GDM1 (cell line): ENCODE measurements at places on chromosomes 2 and 18.

- DNase-seq, result no peak
These were observed 16.1 kb downstream of the ACOXL start for GRCh38 chr2:110748489-110748867.

GRCh38 chr2:104658904-104659591 lies 194.9 kb upstream of the POU3F3 start:
- DNase-seq, result no peak

GRCh38 chr2:191043438-191043837 lies 29.5 kb upstream of the STAT1 start:
- no peak for DNase-seq

DNA sequence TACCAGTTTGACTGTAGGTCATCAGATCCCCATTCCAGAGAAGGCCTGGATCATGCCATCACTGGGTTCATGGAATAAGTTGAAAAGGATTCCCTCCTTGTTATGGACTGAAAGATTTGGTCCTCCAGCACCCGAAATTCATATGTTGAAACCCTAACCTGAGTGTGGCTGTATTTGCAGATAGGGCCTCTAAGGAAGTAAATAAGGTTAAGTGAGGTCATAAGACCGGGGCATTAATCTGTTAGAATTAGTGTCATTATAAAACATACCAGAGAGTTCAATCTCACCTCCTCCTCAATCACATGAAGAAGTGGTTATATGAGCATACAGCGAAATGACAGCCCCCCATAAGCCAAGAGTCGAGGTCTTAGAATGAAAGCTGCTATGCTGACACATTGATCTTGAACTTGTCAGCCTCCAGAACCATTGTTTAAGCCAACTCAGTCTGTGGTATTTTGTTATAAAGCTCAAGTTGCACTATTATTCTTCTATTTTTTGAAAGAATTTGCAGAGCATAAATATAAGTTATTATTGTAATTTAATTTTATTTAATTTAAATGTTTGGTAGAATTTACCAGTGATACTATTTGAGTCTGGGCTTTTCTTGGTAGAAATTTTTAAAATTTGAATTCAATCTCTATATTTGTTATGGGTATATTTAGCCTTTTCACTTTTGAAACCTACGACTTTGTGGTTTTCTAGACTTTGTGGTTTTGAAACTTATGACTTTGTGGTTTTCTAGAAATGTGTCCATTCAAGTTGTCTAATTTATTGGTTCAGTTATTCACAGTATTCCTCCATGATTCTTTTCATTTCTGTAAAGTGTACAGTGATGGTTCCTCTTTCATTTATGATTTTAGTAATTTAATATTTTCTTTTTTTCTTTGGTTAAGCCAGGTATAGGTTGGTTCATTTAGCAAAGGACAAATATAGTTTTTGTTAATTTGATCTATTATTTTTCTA lies 1206.7 kb upstream of the CDH2 start:
- DNase-seq, result no peak

DNA sequence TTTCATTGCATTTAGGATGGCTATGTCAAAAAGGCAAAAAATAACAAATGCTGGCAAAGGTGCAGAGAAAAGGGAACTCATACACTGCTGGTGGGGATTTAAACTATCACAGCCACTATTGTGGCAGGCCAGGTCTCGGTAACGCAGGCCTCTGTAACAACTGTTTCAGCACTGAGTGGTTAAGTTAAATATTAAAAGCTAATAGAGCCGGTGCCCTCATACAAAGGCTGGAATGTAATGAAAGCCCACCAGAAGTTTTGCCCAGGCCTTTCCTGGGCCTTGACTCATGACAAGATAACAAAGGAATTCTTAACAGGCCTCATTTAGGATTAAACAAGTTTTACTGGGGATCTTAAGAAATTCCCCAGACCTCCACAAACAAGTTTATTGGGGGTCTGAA lies 10.7 kb downstream of the MERTK start:
- DNase-seq, result no peak

DNA sequence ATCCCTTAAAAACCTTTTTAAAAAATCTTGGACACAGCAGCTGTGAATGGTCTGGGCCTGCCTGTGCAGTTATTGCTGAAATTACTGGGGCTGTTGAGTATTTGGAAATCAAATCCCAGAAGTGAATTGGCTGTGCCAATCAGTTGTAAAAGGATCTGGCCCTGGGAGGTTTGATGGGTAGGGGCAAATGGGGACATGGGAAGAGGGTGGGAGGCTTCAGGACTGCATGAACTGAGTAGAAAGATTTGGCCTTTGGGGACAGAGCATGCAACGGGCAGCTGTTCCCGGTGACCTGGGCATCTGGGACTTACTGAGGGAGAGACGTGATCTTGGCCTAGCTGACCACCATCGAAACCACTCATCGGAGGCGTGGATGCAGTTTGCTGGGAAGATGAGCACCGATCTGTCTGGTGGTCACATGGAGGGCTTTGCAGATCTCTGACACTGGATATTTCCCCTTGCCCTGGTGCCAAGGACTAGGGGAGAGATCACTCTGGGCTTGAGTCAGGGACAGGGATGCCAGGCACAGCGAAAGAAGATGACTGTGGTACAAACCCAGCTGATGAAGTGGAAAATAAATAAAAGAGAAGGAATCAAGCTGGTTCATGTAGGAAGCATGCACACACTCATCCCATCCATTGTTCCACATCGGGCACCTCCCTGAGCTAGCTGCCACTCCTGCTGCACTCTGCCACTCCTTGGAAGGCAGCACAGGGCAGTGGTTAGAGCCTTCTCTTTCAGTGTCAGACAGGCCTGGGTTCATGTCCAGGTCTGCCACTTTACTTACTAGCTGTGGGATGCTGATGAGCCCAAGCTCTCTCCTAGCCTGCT lies 58.4 kb downstream of the SEMA4F start:
- no peak for DNase-seq

GRCh38 chr2:228407821-228408220 lies 226.3 kb upstream of the SPHKAP start:
- no peak for DNase-seq

DNA sequence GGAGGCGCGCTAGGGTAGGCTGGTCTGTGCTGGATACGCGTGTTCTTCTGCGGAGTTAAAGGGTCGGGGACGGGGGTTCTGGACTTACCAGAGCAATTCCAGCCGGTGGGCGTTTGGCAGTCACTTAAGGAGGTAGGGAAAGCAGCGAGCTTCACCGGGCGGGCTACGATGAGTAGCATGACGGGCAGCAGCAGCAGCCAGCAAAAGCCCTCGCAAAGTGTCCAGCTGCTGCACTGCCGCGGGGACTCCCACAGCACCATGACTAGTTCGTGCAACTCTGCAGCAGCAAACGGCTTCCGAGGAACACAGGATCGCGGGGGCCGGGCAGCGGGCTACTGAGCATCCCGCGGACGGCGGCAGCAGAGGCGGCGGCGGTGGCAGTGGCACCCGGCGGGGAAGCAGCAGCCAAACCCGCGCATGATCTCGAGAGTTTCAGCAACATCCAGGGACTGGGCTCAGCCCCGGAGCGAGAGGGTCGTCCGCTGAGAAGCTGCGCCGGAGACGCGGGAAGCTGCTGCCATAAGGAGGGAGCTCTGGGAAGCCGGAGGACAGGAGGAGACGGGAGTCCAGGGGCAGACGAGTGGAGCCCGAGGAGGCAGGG lies 368 bp downstream of the TMEFF2 start:
- DNase-seq, result no peak

- DNase-seq, result no peak
These were observed 84.5 kb upstream of the MCFD2 start for GRCh38 chr2:46999857-47000678.

DNA sequence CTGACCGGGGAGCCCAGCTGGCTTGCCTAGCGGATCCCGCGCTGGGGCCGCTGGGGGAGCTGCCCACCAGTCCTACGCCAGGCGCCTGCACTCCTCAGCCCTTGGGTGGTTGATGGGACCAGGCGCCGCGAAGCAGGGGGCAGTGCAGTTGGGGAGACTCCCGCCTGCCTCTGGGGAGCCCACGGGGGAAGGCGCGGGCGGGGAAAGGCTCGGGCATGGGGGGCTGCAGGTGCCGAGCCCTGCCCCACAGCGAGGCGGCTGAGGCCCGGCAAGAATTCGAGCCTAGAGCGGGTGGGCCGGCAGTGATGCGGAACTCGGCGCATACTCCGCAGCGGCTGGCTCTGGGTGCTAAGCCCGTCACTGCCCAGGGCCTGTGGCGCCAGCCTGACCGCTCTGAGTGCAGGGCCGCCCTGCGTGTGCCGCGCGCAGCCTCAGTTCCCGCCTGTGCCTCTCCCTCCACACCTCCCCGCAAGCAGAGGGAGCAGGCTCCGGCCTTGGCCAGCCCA lies 249.1 kb upstream of the TEKT4 start:
- no peak for DNase-seq

DNA sequence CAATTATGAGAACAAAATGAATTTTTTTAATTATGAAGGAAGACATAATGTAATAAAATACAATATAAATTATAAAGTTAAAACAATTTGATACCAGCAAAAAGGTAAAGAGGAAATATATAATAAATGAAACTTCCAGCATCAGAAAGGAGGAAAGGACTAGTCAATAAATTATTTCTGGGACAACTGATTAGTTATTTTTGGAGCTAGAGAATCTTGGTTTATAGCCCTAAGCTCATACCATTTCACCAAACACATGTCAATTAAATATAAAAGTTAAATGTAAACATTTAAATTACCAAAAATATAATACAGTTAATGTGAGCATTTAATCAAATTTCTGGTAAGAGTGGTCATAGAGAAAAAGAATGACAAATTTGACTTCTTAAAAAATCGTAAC lies 12.1 kb downstream of the ACTG2 start:
- no peak for DNase-seq

DNA sequence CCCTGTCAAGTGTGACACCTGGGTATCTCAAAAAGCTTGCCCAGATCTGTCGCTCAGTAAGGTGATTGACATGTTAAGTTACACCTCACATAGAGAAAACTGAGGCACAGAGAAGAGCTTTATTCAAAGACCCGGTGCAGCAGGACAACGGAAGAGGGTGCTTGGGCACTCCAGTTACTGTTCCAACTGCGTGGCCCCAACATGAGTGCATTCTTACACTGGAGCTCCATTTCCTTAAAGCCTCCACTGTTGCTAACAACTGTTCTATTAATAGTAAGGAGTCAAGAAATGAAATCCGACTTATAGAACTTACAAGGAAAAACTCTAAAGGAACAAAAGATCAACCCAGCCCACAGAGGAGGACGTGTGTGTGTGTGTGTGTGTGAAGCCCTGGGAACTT lies 54.8 kb upstream of the REV1 start:
- no peak for DNase-seq

GRCh38 chr2:224807153-224807964 lies 91.2 kb upstream of the CCDC195 start:
- no peak for DNase-seq

DNA sequence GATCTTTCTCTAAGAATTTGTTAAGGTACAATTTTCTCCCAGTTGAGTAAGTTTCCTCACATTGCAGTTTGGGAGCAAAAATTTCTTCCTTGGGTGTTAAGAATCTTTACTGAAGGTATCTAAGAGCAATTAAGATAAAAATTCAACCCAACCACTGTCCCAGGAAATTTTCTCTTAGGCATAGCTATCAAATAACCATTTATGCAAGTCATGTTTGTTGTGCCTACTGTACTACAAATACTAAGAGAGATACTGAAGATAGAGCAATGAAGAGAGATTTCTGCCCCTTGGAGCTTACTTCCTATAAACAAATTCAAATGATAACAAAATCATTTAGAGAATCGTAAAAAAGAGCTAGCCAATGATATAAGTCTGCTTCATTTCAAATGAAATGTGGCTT lies 402.8 kb downstream of the LRRTM4 start:
- DNase-seq, result no peak

- no peak for DNase-seq
These were observed 98.3 kb downstream of the FMNL2 start for GRCh38 chr2:152433289-152433688.

GRCh38 chr18:35352283-35352682 lies 8.1 kb upstream of the ZNF24 start:
- no peak for DNase-seq

GRCh38 chr2:170503971-170504809 lies 210.9 kb upstream of the SP5 start:
- no peak for DNase-seq

DNA sequence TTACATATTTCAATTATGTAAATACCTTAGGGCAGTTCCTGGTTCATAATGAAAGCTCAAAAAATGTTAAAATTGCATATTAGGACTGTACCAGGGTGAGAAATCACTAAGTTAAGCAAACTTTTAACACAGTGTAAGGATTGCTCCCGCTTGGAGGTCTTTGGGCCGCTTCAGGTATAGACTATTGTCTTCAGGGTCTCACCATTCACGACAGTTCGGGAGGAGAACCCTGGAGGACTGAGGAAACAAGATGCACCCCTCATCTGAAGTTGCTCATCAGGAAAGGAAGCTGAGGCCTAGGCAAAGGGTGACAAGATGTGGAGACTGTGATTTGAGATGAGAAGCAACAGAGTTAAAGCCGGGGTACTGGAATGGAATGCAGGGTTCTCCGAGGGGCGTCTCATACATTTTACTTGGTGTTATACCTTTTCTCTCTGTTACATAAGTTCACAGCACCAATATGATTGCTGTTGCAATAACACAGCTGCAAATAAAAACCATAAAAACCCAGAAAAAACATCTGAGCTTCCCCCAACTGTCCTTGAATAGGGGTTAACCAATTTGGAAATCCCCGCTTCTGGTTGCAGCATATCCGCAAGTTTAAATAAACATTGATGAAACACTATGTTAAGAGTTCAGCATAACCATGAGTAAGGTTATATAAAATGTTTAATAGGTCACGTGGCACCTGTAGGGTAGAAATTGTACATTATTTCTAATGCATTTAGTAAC lies 40.1 kb downstream of the FBXO48 start:
- no peak for DNase-seq

GRCh38 chr2:45533771-45534170 lies 77.3 kb downstream of the SRBD1 start:
- DNase-seq, result no peak

- no peak for DNase-seq
These were observed 6.6 kb downstream of the SOCS6 start for GRCh38 chr18:70295192-70296188.

DNA sequence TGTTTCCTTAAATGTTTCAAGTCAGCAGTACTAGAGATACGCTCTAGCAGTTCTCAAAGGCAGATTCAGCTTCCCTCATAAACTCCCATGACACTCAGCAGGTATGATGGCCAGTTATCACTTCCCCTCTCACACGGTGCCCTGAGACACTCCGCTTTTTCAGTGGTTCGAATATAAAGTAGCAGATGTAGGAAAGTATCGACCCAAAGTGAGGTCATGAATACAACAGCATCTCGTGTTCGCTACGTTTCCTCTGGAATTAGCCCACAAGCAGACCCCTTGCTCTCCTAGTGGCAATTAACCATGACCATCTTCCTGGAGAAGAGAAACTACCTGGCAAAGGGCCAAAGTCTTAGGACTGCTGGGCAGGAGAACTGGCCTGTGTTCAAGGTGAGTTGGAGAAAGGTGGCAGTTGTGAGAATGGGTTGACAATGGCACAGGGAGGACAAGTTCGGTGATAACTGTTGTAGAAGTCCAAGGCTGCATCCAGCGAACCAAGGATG lies 9.3 kb upstream of the AGBL5 start:
- DNase-seq, result no peak

DNA sequence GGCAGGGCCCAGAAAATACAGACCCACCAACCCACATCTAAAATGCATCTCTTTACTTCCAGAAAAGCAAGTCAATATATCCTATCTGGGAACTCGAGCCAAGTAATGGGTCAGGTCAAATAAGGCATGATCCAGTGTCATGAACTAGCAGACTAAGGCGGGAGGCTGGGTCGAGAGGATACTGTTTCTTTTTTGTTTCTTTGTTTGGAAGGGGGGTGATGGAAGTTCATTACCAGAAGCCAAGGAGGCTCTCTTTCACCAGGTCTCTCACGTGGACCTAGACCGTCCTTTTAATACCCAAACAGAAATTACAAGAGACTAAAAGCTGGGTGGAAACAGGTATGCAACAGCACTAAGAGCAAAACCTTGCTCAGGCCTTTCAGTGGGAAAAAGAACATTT lies 108.3 kb downstream of the HDAC4 start:
- DNase-seq, result no peak
